ENCODE measurements at places on chromosomes 3 and 15. TPM values are rescaled to one million over a fixed set of nuclear protein-coding genes. Genes with fewer than 3 reads are reported as not detected.

LZTFL1 gene
- 18.6 TPM for total RNA-seq

AMT gene
- total RNA-seq = 0.39 TPM

ZNF654 gene
- total RNA-seq = 10.9 TPM

APOD gene
- 67.7 TPM for total RNA-seq

RYR3 gene
- total RNA-seq = 0.10 TPM

CAMP gene
- total RNA-seq = not detected

DYNC1LI1 gene
- 20.8 TPM for total RNA-seq

FEM1B gene
- 23.5 TPM for total RNA-seq

ARHGEF26 gene
- 5.8 TPM for total RNA-seq

ADIPOQ gene
- 0.88 TPM for total RNA-seq

CPOX gene
- total RNA-seq = 48.7 TPM

UROC1 gene
- total RNA-seq = not detected

CYP8B1 gene
- not detected for total RNA-seq

SOX14 gene
- total RNA-seq = not detected

SERPINI1 gene
- 2.0 TPM for total RNA-seq
